ENCODE measurements at places on chromosomes 7 and 10.

GRCh38 chr7:26428571-26428970 is 136.9 kb downstream of the SNX10 start:
- no peaks in the 10 kb centered on the region for H3K4me1 ChIP-seq
- DNase-seq: no peak
- H3K36me3 ChIP-seq: no peaks in the 10 kb centered on the region
- H3K4me3 ChIP-seq: no peak overlapping the region
- no peak overlapping the region for H3K27ac ChIP-seq
- peaks cover 17% of the 10 kb centered on the region for H3K27me3 ChIP-seq

DNA sequence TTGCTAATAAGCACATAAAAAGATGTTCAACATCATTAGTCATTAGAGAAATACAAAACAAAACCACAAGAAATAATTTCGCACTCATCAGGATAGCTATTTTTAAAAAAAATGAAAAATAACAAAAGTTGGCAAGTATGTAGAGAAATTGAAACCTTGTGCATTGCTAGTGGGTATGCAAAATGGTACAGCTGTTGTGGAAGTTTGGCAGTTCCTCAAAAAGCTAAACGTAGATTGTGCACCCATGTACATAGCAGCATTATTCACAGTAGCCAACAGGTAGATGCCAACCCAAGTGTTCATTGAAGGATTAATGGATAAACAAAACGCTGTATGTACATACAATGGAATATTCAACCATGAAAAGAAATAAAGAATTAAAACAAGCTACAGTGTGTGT is 35.3 kb upstream of the STARD3NL start:
- H3K4me1 ChIP-seq: no peaks in the 10 kb centered on the region
- H3K27ac ChIP-seq: no peak overlapping the region

DNA sequence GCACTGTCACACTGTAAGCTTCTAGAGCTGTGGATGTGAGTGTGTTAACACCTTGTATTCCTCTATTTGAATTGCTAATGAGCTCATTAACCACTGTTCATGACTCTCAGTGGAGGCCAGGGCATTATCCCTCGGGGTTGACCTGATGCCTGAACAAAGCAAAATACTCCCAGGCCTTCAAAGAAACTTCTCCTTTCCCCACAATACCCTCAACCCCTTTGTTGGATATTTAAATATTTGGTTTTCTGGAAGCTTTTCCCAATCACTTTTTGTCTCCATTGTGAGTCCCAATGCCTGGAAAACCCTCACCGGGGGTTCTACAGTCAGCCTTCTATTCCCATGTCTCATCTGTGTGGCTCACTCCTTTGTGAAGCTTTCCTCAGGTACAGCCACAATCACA is 780.1 kb downstream of the PHTF2 start:
- DNase-seq: no peak
- no peak overlapping the region for H3K4me3 ChIP-seq
- no peaks in the 10 kb centered on the region for H3K27me3 ChIP-seq
- no peak overlapping the region for H3K27ac ChIP-seq
- no peaks in the 10 kb centered on the region for H3K4me1 ChIP-seq
- no peaks in the 10 kb centered on the region for H3K36me3 ChIP-seq

DNA sequence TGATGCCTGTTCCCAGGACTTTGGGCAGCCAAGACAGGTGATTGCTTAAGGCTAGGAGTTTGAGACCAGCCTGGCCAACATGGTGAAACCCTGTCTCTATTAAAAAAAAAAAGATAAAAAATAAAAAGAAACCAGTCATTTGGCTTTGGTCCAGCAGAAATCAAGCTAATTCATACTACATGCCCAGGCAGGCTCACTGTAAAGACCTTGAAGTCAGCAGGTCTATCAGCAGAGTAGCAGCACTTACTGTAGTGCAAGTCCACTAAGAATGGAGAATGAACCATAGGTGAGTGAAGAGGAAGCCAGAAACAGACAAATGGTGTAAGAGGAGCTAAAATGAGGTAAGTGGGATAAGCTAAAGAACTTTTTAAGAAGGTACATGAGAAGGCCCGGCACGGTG is 24.7 kb downstream of the PSPH start:
- no peaks in the 10 kb centered on the region for H3K27me3 ChIP-seq
- no peak for DNase-seq
- no peak overlapping the region for H3K4me3 ChIP-seq
- peaks cover 11% of the 10 kb centered on the region for H3K36me3 ChIP-seq
- H3K27ac ChIP-seq: peak overlapping the region; percentile 56

GRCh38 chr10:37434091-37434490 is 308.7 kb downstream of the ANKRD30A start:
- DNase-seq: no peak
- no peaks in the 10 kb centered on the region for H3K4me1 ChIP-seq
- no peaks in the 10 kb centered on the region for H3K27me3 ChIP-seq
- H3K27ac ChIP-seq: no peak overlapping the region
- no peak overlapping the region for H3K4me3 ChIP-seq

DNA sequence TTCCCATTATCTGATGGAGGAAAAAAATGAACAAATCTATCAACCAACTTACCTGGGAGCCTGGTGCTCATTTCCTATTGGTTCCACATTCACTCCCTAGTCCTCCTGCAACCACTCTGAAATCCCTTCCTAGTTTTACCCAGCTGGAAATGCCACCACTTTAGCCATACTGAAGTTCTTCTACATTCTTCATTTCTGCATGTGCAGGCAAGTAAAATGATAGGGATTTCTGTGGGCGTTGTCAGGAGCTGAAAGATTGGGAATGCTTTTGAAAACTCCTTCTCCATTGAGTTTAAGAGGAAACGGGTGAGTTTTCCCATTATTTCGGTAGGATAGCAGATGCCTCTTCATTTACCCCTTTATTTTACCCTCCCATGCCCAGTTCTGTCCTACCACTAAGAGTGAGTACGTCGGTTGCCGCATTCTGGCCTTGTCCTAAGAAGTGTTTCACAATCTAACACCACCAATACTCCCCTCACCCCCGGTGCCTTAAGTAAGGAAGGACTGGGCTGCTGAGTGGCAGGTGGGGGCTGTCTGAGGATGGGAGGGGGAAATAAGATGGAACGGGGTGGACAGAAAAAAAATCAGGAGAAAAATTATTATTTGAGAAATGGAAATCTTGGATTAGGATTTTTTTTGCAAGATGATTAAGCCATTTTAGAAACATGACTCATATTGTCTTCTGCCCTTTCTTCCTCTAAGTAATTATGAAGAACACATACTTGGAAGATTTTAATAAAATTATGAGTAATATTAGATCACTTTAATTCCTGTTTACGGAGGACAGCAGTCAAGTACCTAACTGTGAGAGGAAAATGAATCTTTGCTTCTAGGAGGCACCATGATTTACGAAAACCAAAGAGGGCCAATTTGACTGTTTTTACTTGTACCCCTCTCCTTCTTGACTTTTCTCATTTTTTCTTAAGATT is 13.2 kb upstream of the TAS2R60 start:
- H3K27ac ChIP-seq: no peak overlapping the region
- H3K4me1 ChIP-seq: peaks cover 8% of the 10 kb centered on the region
- H3K36me3 ChIP-seq: peaks cover 2% of the 10 kb centered on the region
- H3K4me3 ChIP-seq: no peak overlapping the region
- no peak for DNase-seq

DNA sequence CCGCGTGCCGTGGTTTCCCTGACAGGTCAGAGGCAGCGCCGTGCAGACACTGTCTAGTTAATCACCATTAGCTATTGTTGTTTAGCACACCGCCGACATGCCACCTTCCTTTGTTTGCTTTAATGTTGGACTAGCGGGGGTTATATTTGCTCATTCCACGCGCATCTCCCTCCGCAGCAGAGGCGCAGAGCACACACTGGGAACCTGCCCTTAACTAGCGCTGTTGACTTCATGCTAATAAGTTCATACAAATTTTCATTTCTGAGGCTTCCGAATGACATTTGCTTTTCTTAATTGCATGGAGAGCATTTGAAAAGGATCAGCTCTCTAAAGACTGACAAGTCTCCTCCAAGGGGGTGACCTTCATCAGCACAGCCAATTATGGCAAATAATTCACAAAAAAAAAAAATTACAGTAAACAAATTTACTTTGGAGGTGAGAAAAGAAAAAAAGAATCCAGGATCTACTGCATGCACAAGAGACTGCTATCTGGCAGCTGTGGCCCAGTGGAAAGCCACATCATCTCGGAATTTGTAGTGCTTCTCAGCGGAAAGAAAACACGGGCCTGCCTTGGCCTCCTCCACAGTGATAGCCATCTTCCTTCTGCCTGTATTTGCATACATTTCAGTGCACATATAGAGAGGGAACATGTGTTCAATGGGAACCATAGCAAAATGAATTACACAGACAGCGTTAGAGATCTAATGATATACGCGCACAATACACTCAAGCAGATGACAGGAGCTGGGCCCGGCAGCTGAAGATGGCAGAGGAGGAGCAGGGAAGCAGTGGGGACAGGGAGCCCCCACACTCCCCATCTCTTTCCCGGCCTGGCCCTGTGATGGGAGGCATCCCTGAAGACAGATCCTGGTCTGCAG is 94.2 kb downstream of the EBF3 start:
- H3K36me3 ChIP-seq: no peaks in the 10 kb centered on the region
- no peak for DNase-seq
- peaks cover 4% of the 10 kb centered on the region for H3K4me1 ChIP-seq
- no peak overlapping the region for H3K4me3 ChIP-seq
- H3K27me3 ChIP-seq: no peaks in the 10 kb centered on the region

- H3K27ac ChIP-seq: no peak overlapping the region
- no peak for DNase-seq
- H3K4me1 ChIP-seq: no peaks in the 10 kb centered on the region
- no peaks in the 10 kb centered on the region for H3K27me3 ChIP-seq
- no peak overlapping the region for H3K4me3 ChIP-seq
Measured at GRCh38 chr7:98240961-98241673, 10.9 kb downstream of the TECPR1 start.

GRCh38 chr7:15049157-15049556 is 146.6 kb upstream of the DGKB start:
- no peak overlapping the region for H3K27ac ChIP-seq
- no peak for DNase-seq
- H3K27me3 ChIP-seq: no peaks in the 10 kb centered on the region
- no peaks in the 10 kb centered on the region for H3K36me3 ChIP-seq
- H3K4me1 ChIP-seq: no peaks in the 10 kb centered on the region
- H3K4me3 ChIP-seq: no peak overlapping the region

- DNase-seq: no peak
- no peaks in the 10 kb centered on the region for H3K4me1 ChIP-seq
- H3K36me3 ChIP-seq: no peaks in the 10 kb centered on the region
- H3K27ac ChIP-seq: no peak overlapping the region
Measured at GRCh38 chr7:86328801-86329433, 314.8 kb upstream of the GRM3 start.

DNA sequence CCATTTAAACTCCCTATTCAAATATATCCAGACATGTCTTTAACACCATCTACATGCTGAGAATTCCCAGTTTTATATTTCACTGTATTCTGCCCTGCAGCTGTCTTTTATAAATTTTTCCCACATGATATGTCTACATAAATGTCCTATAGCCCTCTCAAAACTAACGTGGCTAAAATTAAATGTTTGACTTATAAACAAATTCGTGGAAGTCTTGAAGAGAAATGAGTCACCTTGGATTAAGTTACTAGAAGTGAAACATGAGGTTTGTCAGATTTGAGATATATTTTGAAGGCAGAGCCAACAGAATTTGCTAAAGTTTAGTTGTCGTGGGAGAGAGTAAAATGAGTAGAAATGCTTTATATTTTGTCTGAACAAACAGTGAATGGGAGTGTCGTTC is 386.9 kb upstream of the CNTNAP2 start:
- no peaks in the 10 kb centered on the region for H3K4me1 ChIP-seq
- no peaks in the 10 kb centered on the region for H3K36me3 ChIP-seq
- H3K27me3 ChIP-seq: no peaks in the 10 kb centered on the region
- H3K4me3 ChIP-seq: no peak overlapping the region
- H3K27ac ChIP-seq: no peak overlapping the region
- no peak for DNase-seq

- no peaks in the 10 kb centered on the region for H3K36me3 ChIP-seq
- H3K27ac ChIP-seq: no peak overlapping the region
- no peak for DNase-seq
- no peak overlapping the region for H3K4me3 ChIP-seq
- H3K4me1 ChIP-seq: peaks cover under 1% of the 10 kb centered on the region
Measured at GRCh38 chr7:112428715-112429114, 21.5 kb upstream of the IFRD1 start.

- DNase-seq: no peak
- H3K36me3 ChIP-seq: no peaks in the 10 kb centered on the region
- peaks cover 5% of the 10 kb centered on the region for H3K27me3 ChIP-seq
- no peaks in the 10 kb centered on the region for H3K4me1 ChIP-seq
- no peak overlapping the region for H3K27ac ChIP-seq
Measured at GRCh38 chr10:10786109-10787090, 231.3 kb upstream of the CELF2 start.
